ENCODE measurements at places on chromosomes 7 and 10. TPM values are rescaled to one million over a fixed set of nuclear protein-coding genes. Genes with fewer than 3 reads are reported as not detected.

DNA sequence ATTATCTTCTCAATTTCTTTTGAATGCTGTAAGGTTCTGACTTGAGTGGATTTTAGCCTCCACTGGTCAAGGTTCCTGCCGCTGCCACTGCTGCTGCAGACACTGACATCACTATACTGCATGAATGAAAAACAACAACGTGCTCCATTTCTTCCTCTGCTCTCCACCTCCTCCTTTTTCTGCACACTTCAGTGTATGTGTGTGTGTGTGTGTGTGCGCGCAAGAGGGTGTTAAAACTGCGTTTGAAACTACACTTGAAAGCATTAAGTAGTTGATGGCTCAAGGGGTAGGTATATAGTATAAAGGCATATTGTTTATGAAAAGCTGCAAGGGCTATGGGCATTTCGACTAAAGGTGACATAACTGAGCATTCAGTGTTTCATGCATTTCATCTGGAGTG is 3.5 kb downstream of the GLCCI1 start:
- peak; percentile 22 for DNase-seq

TMEM120A gene
- 95.2 TPM for polyA plus RNA-seq

DNA sequence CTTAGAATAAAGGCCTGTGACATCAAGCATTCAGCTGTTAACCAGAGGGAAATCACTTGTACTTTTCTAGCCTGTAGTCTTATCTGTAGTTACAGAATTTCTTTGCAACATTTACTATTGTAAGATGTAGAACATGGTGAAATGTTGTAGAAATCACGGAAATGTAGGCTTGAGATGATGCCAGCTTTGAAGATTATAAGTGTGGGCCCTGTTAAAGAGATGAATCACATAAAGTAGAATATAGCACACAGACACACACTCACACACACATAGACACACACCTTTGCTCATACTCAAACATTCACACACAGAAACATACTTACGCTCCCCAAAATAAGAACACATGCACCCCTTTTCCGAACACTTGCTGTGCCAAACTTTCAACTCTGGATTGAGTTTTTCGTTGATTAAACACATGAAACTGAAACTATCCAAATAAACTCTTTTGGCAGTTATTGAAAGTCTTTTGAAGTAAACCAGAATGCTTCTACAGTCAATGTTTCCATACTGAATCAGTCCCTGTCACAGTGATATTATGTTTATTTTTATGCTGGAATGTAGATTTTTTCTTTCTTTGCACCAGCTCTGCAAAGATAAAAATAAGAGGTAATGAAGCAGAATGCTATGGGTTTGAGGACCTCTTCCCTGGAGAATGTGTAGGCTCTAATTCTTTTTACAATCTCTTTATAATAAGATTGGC is 230.3 kb upstream of the MEOX2 start:
- DNase-seq: no peak

- DNase-seq: no peak
Observed at GRCh38 chr10:128475686-128476367, 349.6 kb upstream of the MKI67 start.

THSD7A gene
- polyA plus RNA-seq: 0.49 TPM

DNA sequence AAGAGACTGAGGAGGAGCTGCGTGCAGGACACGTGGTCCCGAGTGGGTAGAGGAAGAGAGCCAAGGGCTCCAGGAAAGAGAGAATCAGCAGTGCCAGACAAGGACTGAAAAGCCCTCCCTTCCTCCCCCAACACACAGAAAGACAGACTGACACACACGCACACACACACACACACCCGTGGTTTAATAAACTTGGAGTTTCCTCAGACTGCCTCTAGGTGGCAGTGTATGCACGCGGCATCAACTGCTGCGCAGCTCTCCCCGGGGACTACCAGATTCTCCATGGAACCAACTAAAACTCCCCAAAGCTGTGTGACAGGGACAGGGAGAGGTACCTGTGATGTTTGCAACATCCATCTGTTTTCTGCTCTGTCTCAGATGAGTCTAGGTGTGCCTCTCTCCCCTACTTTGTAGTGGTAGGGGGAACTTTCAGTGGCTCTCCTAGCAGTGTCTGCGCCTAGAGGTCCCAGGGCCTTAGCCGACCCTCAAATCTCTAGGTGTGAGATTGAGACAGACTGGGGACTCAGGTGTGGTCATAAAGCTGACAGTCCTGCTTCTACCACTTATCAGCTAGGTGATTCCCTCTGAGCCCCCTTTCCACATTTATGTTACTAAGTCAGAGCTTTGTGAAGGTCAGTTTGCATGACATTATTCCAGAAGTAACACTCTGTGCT is 9.3 kb upstream of the TSPAN14 start:
- peak; percentile 58 for DNase-seq

DNA sequence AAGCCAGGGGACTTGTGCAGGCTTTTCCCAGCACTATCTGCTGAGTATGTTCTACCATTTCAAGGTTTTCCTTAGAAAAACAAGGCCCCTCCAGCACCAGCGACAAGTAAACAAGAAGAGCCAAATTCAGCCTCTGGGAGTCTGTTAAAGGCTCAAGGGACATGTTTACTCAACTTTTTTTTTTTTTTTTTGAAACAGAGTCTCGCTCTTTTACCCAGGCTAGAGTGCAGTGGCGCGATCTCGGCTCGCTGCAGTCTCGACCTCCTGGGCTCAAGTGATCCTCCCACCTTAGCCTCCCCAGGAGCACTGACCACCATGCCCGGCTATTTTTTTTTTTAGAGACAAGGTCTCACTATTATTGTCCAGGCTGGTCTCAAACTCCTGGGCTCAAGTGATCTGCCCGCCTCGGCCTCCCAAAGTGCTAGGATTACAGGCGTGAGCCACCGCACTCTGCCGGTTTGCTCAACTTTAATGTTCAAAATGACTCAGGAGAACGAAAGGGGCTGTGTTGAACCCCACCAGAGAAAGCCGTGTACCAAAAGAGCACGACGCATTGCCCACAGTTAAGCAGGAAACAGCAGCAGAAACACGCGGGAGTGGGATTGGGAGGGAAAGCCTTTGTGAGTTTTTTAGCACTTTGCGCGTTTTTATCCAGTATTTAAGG is 772 bp downstream of the PRDX3 start:
- no peak for DNase-seq

DNA sequence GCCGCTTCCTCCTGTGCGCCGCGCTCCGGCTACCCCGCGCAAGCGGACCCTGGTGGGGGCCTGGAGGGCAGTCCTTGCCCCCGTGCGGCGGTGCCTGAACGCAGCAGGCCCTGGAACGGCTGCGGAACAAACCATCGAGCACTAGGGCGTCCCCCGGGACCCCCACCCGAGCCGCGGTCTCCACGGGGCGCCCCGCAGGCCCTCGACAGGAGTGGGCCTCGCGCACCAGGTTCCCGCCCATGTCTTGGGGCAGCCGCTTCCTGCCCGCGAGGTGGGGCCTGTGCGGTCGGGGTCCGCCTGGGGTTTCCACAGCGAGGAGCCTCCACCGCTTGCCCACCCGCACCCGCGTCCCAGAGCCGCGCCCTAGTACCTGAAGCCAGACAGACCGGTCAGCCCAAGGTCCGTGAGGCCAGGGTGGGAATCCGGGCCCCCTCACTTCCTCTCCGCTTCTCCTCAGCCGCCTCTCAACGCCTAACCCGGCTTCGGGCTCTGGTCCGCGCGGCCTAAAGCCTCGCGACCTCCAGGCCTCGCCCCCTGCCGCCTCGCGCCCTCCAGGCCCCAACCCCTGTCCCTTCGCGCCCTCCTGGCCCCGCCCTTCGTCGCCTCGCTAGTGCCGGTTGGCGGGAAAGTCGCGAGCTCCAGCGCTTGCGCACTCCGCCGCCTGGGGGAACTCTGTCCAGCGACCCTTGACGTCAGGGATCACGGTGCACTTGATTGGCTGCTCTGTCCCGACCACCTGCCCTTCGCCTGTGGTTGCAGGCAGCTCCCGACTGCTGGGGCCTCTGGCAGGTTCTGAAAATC is 7.0 kb upstream of the GBX1 start:
- no peak for DNase-seq

GRCh38 chr10:71290806-71291527 is 28.1 kb upstream of the SLC29A3 start:
- no peak for DNase-seq

- DNase-seq: no peak
Observed at GRCh38 chr7:36278069-36278619, 111.5 kb upstream of the ANLN start.

PLA2G12B gene
- polyA plus RNA-seq: not detected

NUTM2B gene
- 0.25 TPM for polyA plus RNA-seq

DNAJC12 gene
- polyA plus RNA-seq: 7.9 TPM

DNA sequence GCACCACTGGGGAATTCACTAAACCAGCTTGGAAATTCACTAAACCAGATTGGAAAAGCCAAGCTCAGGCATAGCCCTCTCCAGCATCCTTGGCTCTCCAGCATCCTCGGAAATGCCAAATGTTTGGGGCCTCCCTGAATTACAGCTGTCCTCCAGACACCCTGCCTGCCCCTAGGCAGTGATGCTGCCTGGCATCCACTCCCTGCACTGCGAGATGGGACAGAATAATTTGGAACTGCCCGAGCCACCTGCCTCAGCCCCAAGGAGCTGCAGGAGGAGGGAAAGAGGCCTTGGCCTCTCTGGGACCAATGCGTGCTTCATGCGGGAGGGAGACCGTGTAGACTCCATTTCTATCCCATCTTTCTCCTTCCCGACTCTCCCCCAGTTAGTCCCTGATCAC is 64.3 kb downstream of the INSIG1 start:
- DNase-seq: no peak

MTPN gene
- 135 TPM for polyA plus RNA-seq

SPDYE11 gene
- polyA plus RNA-seq: not detected

TLL2 gene
- polyA plus RNA-seq: 0.28 TPM

DNA sequence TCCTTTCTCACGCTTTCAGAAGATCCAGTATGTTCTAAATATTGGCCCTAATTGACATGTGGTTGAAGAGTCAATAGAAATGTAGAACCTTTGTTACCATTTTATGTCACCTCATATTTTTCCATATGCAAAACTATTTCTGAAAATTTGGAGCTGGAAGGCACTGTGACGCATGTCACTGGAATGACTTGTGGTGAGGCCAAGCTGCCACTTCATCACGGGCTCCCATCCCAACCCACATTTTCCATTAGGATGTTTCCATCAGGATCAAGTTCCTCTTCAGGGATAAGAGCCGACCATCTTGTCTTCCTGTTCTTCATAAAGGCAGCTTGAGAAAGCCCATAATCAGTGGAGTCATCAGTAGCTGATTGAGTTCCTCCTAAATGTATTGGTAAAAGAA is 1241.7 kb downstream of the GATA3 start:
- no peak for DNase-seq

GRCh38 chr7:142733271-142733670 is 16.0 kb upstream of the PRSS1 start:
- DNase-seq: no peak

DNA sequence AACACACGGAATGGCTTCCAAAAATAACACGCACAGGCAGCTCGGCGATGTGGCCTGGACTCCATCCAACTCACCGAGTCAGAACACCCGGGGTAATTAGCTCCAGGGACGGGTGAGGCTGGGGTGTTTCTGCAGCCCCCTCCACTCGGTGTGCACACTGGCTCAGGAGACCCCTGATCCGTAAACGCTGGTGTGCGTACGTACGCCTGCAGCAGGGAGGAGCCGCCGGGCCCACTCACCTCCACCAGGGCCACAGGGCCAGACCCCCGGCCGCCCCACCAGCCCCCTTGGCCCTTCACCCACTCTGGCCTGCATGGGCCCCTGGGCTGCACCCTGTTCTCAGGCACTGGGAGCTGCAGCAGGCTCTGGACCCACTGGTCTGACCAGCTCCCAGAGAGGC is 22.4 kb upstream of the UTF1 start:
- DNase-seq: no peak

- no peak for DNase-seq
Observed at GRCh38 chr7:76095908-76096307, 48.0 kb downstream of the MDH2 start.

TUBAL3 gene
- polyA plus RNA-seq: not detected

DNA sequence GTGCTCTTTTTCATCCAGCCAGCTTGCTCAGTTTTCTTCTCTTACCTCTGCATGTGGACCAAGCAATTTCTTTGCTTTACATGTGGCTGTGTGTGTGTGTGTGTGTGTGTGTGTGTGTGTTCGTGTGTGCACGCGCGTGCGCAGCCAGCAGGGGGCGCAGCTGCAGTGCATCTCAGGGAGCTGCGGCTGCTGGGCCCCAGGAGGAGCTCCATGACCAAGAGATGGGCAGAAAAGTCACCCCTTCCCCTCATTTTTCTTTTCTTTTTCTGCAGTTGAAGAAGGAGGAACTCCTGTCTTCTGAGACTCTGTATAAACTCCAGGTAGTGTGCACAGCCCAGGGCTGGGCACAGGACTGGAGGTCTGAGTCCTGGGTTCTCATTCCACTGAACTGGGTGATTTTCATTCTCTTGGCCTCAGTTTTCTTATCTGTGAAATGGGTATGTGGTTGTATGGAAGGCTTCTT is 41.8 kb downstream of the BLNK start:
- peak; percentile 75 for DNase-seq

DNA sequence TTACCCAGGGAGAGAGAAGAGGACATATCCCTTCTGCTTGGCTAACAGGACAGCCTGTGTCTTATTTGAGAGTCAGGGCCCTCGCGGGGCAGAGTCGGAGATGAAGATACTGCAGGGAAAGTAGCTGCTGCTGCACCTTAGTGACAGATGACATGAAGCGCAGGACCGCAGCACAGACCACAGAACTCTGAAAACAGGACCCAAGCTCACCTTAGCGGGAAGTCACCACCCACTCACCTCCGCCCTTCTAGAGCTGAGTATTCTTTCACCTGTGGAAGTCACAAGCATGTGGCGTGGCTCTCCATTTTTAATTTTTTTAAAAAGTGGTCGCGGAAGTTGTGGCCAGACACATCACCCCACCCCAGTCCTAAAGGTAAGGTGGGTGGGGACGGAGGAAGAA is 191.4 kb downstream of the FAM107B start:
- DNase-seq: no peak

FBXL13 gene
- 1.1 TPM for polyA plus RNA-seq

DNA sequence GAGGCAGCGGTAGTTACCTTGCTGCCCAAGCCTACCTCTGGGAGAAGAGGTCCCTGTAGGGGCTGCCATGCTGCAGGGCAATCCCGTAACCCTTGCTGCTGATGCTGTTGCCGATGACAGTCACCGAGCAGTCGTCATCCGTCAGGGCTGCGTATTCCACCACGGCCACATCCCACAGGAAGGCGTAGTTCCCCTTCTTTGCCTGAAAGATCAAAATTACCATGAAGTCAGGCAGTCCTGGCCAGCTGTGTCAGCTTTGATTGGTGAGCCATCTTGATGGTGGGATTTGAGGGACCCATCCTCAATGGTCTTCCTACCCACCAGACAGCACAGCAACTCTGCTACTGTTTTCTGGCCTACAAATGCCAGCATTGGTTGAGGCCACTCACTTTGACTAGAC is 746.8 kb downstream of the GRID1 start:
- DNase-seq: no peak

SFTPA2 gene
- not detected for polyA plus RNA-seq

PLOD3 gene
- polyA plus RNA-seq: 134 TPM

GRCh38 chr7:651032-651728 is 75.3 kb upstream of the DNAAF5 start:
- DNase-seq: no peak

DNA sequence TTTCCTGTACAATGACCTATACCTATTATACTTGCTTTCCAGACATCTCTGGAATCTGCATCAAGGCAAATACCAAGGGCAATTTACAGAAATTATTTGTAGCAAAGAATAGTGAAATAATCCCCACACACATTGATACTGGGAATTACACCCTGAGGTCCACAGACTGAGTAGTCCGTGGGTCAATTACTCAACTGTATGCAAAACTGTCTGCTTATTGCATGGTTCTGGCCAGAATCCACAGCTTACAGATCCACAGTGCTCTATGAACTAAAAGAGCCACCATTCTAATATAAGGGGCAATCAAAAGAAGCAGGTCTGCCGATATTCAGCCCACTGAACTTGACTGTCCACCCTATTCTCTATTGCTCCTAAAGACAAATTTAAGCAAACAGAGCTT is 5.7 kb downstream of the CHCHD3 start:
- DNase-seq: no peak

- DNase-seq: no peak
Observed at GRCh38 chr7:13457790-13458189, 531.7 kb downstream of the ETV1 start.

All from SK-N-SH (cell line).